ENCODE measurements at places on chromosomes 11 and 22.

GRCh38 chr22:35597692-35598395 lies 19.3 kb downstream of the MB start:
- no peak for DNase-seq

DNA sequence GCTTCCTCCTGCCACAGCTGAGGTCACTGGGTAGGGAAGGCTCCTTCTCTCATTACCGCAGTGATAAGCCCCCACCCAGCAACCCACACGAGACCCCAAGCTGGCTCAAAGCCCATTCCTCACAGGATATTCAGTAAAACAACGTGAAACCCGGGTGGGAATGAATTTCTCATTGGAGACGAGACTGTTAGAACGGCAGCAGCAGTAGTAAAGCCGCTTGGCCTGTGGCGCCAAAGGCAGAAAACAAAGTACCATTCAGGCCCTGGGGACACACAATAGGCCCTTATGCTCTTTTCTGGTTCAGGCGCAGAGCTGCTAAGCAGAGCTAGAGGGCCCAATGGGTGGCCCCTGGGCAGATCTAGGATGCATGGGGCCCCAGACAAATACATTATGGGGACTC lies 45.3 kb downstream of the PC start:
- DNase-seq, result no peak

DNA sequence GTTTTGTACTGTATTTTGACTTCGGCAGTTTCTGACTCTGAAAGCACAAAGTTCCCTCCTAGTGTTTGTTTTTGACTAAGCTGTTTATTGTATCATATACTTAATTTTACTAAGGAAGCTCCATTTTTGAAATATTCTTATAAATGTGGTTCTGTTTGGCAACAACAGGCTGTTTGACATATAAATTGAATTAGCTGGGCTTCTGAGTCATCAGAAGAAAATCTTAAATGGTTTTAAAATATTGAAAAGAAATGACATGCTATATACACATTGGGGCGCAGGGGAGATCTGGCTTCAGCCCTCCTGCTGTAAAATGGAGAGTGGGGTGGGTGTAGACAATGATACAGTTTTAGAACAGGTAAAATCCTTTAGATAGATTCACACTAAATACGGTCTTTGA lies 38.6 kb downstream of the SHISA8 start:
- no peak for DNase-seq

DNA sequence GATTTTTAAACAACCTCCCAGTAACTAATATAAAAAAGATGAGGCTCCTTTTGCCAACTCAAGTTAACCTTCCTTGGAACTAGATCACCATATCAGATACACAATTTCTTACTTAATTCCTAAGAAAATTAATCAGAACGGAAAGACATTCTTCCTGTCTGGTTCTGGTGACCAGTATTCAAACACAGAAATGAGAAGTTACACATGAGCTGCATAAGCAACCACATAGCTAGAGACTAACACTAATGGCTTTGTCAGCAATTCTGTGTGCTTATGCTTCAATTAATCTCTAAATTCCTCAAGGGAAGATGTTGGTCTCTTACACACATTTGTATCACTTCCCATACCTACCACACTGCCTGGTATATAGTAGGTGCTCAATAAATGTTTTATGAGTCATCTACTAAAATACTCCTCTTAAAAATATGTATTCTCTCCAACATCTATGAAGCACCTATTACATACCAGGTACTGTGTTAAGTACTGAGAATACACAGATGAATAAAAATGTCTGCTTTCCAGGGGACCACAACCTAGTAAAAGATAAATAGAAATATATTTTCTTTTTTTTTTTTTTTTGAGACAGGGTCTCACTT lies 54.5 kb downstream of the GAB2 start:
- DNase-seq, result no peak

DNA sequence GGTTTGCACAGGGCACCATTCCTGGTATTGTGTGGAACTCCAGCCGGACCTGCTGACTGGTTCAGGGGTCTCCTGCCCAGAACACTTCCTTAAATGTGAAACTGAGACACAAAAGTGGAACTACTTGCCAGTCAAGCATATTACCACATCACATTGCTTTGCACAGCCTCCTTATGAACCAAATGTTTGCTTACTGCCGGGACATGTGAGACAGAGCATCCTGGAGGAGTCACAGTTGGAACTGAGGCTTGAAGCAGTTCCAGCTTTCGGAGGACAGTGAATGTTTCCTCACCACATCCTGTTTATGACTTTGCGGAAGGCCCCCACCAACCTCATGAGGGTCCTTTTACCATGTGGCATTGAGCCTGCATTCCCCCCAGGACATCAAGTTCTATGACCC lies 105.8 kb upstream of the ARHGAP42 start:
- no peak for DNase-seq

- DNase-seq, result no peak
Observed at GRCh38 chr22:46972901-46973831, 210.7 kb downstream of the TBC1D22A start.

GRCh38 chr11:44893846-44894617 lies 56.7 kb downstream of the TP53I11 start:
- peak; percentile 13 for DNase-seq

- no peak for DNase-seq
Observed at GRCh38 chr11:62926680-62927455, 5.7 kb upstream of the CHRM1 start.

DNA sequence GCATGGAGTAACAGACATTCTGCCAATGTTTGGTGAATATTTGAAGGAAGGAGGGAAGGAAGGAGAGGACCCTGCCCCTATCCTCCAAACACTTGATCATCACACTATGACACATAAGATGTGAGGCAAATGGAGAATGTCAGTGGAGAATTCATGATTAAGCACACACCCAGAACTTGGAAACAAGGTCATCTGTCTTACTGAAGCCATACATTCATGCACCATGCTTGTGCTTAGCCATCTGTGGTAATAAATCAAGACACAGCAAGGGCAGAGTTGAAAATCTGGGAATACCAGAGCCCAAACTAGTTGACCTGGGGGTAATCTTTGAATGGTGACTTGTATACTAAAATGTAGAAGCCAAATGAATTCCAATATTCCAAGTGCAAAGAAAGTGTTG lies 7.9 kb upstream of the TIMP3 start:
- DNase-seq, result no peak

- no peak for DNase-seq
Observed at GRCh38 chr11:123461164-123461563, 31.1 kb downstream of the GRAMD1B start.

DNA sequence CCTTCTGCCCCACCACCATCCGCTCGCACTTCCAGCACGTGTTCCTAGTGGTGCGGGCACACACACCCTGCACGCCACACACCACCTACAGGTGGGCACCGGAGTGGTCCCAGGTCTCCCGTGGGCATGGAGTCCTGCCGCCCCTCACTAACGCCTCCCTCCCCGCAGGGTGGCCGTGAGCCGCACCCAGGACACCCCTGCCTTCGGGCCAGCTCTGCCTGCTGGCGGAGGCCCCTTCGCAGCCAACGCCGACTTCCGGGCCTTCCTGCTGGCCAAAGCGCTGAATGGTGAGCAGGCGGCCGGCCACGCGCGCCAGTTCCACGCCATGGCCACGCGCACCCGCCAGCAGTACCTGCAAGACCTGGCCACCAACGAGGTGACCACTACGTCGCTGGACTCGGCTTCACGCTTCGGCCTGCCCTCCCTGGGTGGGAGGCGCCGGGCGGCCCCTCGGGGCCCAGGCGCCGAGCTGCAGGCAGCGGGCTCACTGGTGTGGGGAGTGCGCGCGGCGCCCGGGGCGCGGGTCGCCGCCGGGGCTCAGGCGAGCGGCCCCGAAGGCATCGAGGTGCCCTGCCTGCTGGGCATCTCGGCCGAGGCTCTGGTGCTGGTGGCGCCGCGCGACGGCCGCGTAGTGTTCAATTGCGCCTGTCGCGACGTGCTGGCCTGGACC lies 8.5 kb downstream of the SIPA1 start:
- no peak for DNase-seq

Data from stimulated activated naive CD4-positive, alpha-beta T cell (primary cell).